Stimulated activated naive B cell treated with anti-CD40 and anti-IgM and Interleukin-4, amounts not matched to agents 10 μg/mL and 1 μg/mL and 100 μg/mL, for 72 hours (primary cell): ENCODE measurements at places on chromosomes 7 and 10.

- no peak for DNase-seq
These were observed 35.5 kb upstream of the KMT2E start for GRCh38 chr7:104978460-104978859.

DNA sequence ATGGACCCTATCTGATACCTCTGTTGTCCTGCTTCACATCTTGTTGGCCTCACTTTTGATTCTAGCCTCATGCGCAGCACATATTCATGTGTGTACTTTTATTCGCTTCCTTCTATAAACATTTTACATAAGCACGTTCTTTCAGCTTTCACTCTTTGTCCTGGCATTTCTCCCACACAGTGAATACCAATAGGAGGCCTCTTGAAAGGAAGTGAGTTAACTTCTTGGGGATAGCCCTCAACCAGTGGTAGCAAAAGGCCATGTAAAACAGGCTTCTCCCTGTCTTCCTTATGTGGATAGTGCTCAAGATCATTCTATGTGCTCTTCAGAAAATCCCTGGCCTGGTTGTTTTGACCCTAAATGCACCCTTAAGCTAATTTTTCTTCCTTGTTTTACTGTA, 633.9 kb upstream of the MBL2 start:
- no peak for DNase-seq

DNA sequence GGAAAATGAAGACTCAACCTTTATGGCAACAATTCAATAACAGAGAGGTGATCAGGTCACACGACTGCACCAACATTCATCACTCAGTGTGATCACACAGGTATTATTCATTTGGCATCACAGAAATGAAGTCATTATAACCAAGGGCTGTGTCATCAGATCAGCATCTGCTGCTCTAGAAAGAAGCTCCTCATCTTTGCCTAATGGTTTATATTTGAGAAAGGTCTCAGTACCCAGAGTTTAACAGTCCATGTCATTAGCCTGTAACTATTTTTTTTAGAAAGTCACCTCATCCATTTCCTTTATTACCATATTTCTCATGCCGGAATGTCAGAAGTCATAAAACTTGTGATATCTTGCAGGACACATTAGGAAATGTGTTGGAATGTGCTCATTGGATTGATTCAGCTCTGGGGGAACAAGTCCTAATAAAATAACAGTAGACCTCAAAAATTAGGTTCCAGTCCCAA, 45.1 kb upstream of the PRKG1 start:
- DNase-seq = no peak

- no peak for DNase-seq
These were observed 703.5 kb upstream of the SEMA3D start for GRCh38 chr7:85890244-85890811.

DNA sequence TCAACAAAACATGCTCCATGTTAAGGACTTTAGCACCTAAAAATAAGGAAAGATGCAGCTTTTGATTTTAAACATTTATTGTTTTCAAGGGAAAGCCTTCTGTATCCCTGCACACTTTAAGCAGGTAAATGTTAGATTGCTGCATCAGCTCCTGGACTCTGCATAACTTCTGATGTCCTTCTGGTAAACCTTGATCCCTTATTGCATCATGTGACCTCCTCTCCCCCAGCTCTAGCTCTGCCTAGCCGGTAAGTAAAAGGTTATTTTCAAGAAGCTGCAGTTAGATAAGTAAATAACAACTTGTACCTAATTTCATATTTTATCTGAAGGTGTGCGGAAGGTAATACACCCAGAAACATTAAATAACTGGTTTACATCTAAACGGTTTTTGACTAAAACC, 37.5 kb downstream of the PDK4 start:
- no peak for DNase-seq

GRCh38 chr10:96978621-96979154, 146.6 kb downstream of the LCOR start:
- no peak for DNase-seq

- no peak for DNase-seq
These were observed 83.1 kb downstream of the BMS1 start for GRCh38 chr10:42865716-42866114.

DNA sequence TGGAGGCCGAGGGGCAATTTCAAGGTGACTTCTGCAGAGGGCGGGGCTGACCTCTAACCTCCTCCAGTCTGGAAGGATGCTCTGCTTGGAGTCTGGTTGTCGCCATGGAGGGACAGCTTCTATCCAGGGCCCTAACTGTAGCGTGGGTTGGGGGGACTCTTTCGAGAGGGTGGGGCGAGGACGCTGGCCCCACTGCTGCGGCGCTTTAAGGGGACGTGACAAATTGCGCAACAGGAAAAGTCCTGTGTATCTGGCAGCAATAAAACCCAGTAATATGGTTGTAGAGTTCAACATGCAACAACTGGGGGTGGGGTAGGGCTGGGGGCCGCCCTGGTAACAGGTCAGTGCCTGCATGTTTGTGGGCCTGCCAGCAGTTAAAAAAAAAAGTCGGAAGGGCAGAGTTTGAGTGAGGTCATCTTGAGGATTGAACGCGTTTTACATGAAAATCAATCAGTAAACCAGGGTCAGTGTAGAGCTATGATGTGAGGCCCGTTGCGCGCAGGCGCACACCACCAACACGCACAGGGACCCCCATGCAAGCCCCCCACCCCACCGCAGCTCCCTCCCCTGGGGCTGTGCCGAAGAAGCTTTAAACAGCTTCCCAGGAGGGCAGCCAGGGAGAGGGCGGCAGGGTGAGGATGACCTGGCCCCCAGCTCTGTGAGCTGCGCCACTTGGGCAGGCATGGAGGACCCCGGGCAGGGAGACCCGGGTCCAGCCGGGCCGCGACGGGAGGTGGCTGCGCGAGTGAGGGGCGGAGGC, 4.3 kb downstream of the SHH start:
- no peak for DNase-seq
